Stimulated activated CD4-positive, alpha-beta T cell treated with anti-CD3 and anti-CD28 coated beads, Interleukin-4, amount 100 ng/mL, for 1 hour (primary cell): ENCODE measurements at places on chromosomes 3 and 15.

GRCh38 chr15:92429378-92430068 lies 35.8 kb downstream of the ST8SIA2 start:
- no peak for DNase-seq

DNA sequence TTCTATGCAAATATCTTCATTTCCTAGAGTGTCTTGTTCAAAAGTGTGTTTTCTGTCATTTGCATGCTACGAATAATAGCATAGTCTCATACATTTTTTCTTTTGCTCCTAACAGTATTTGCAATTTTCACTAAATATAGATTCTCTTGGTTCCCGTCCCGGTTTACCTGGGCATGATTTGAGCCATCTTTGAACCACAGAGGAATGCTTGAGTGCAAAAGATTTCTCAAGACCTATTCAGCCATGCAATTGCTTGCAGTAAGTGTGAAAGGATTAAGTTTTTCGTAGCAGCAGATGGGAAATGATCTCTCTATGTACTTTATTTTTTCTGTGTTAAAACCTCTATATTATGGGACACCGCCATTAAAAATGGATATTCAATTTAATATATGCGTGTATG lies 733.0 kb downstream of the ZPLD1 start:
- no peak for DNase-seq

DNA sequence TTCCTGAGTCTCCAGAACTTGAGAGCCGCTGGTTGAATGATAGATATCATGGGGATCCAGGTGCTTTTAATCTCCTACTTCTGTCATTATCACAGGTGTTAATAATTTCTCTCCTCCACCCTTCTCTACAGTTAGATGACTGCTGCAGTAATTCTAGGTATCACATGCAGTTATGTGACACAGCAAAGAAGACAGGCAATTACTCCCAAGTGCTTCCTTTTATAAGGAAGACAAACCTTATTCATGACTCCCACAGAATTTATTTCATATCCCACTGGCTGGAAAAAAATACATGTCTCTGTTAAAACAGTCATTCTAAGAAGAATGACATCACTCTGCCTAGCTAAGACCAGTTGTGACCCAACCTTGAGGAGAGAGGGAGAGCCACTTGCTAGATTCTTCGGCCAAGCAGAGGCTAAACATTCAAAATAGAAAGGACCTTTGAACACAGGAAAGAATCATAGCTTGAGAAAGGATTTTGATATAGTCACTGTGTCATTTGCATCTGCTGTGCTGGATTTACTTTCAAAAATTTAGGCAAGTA lies 500.6 kb downstream of the SI start:
- DNase-seq = no peak

DNA sequence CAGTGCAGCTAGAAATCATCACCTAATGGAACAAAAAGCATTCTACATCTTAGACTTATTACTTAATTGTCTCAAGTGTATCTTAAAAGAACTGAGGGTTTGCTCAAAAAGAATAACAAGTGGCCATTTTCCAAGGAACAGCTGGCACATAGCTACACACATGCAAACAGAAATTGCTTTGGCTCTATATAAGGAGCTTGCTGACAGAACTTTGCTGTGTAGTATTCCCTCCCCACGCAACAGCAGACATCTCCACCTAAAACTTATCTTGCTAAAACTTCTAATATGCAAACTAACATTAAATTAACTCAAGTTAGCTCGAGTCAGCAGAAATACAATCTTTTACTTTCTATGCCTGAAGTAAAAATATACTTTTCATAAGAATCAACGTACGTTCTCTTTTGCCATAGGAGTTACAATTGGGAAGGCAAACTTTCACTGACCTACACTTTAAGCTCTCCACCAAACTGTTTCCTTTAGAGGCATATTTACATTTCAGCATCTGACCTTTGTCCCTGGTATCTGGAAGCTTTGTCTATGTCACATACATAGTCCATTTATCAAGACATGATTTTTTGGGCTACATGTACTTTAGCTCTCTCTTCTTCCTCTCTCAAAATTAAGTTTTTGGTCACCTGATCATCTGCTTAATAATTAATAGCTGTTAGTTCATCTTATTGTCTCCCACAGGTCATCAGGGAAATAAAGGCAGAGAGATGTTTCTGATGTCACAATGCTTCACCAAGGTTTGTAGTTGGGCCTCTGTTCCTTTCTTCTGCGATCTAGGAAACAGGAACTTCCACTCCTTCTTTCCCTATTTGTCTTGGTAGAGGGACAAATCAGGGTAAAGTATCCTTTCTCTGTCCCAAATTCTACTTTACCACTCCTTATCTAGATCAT lies 163.4 kb upstream of the AGTR1 start:
- DNase-seq = no peak

DNA sequence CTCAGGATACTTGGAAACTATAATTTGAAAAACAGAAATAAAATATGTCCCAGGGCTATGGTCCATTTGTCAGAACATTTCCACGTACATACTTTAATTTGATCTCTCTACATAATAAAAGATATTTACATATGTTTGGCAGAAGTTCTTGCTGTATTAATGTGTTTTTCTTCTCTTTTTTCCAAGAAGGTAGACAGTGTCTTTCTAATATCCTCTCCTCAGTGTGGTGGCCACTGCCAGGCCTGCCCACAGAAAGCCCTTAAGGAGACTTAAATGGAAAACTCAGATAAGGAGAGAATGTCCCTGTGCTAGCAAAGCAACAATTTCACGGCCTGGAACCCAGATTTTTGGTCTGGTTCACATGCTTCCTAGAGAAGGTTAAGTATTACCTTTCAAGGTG lies 76.5 kb upstream of the ARHGEF26 start:
- no peak for DNase-seq

GRCh38 chr15:68597581-68597980 lies 18.8 kb downstream of the CORO2B start:
- no peak for DNase-seq

DNA sequence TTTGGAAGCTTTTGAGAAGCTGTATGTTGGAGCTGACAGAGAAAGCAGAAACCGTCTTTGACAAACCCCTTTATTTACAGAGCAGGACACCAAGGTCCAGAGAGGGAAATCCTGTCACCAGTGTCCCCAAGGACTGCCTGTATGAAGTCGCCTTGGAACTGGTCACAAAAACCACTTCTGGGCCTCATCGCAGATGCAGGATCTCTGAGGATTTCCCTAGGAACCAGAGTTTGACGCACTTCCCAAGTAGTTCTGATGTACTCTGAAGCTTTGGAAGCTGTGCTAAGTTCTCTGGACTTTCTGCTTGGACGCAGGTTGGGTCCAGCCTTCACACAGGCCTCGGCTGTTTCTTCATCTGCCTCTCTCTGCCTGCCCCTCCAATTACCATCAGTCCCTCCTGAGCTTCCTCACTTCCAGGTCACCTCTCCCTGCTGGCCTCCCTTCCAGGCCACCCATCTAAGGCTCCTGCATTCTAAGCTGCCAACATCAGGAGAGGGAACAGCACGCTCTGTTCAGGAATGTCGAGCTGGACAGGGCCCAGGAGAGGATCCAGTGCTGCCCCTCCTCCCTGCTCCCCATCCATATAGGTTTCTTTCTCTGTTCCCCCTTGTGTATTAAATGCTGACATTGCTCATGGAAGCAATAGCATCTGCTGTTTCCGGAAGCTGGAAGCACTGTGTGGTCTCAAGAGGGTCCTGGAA lies 270.8 kb downstream of the OPA1 start:
- DNase-seq = no peak

- no peak for DNase-seq
These were observed at the start of gene RBPMS2 for GRCh38 chr15:64775551-64776401. Gene RBPMS2, minus strand, starts transcription at chr15:64775589. Its CDS starts 270 bp downstream, at chr15:64775319.

DNA sequence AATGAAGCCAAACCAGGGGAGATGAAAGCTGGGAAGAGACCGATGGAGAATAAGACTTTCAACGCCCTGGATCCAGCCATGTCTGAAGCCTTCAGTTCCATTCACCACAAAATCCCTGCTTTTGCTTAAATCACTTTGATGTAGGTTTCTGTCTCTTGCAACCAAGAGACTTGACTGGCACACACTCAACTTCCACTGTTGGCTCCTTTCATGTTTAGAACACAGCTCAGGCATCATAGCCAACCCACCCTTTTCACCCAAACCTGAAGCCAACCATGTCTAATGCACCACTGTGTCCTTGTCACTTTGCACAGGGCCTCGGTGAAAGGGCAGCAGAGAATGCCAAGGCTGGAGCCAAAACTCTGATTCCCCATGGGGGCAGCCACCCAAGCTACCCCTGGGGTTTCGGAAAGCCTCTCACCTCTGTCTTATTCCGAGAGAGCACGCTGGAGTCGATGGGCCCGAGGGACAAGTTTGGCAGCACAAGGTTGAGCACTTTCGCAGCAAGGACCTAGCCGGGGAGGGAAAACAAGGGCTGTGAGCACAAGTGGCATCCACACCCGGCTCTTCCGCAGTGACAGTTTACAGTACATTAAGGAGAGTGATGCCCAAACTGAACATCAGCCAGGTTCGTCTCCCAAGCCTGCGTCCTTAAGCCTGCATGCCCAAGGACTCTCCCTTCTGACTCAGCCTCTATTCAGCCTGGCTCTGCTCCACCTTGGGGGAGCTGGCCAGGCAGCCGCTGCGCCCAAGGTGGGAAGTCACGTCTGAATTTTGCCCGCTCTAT lies 37.6 kb downstream of the ABTB1 start:
- DNase-seq = no peak

GRCh38 chr15:74449095-74449494 lies 11.9 kb downstream of the UBL7 start:
- DNase-seq = no peak
